Fibroblast of skin of abdomen (primary cell): ENCODE measurements at places on chromosomes 6 and 20.

DNA sequence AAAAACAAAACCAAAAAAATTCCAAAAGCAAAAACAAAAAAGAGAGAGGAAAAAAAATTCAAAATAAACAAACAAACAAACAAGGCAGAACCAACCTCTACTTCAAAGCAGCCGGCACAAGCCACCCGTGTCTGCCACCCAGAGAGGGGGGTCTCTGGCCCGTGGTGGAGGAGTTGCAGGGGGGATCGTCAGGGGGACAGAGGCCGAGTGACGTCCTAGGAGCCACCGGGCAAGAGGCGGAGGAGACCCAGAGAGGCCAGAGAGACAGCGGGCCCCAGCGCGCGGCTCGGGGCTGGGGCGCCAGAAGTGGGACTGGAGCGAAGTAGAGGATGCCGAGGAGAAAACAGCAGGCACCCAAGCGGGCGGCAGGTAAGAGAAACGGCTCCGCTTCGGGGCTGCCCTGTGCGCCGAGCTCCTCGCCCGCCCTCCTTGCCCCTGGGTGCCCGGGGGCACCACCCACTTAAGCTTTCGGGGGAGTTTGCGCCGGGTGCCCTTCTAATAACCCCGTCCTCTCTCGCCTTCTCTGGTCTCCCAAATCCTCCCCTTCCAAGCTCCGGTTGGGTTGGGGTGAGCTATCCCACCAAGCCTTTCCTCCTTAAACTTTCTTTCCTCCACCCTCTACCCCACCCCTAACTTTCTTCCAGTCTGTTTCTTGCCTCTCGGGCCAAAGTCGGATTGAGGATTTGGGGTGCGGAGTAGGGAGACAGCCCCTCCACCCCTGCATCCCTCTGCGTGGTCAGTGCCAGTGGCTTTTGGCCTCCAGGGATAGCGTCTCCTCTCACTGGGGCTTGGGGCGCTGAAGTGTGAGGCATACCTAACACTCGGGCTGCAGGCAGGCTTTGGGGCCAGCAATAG is 1.0 kb downstream of the TSHZ2 start:
- DNase-seq: no peak

- DNase-seq: no peak
These were observed 627.7 kb downstream of the QKI start for GRCh38 chr6:164042212-164042611.

- DNase-seq: no peak
These were observed 29.4 kb upstream of the CCR6 start for GRCh38 chr6:167093406-167093921.

DNA sequence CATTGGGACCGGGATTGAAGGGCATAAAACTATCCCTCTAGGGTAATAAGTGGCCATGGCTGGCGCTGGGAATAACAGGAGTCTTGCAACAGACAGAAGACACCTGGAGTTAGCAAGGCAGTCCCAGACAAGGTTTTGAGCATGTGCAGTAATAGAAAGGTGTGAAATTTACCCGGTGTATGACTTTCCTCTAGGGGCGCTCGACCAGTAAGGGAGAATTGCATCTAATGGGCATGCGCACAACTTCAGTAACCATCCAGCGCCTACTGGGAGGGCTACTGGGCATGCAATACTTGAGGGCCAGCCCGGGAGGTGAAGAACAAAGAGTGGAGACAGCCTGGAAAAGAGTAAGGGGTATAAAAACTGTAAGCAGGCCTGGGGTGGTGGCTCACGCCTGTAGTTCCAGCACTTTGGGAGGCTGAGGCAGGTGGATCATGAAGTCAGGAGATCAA is 32.7 kb downstream of the SERPINB6 start:
- no peak for DNase-seq

- no peak for DNase-seq
These were observed 56.4 kb upstream of the TTPAL start for GRCh38 chr20:44419131-44419844.

- DNase-seq: no peak
These were observed 1514.8 kb upstream of the DEFB115 start for GRCh38 chr20:29742699-29743100.

DNA sequence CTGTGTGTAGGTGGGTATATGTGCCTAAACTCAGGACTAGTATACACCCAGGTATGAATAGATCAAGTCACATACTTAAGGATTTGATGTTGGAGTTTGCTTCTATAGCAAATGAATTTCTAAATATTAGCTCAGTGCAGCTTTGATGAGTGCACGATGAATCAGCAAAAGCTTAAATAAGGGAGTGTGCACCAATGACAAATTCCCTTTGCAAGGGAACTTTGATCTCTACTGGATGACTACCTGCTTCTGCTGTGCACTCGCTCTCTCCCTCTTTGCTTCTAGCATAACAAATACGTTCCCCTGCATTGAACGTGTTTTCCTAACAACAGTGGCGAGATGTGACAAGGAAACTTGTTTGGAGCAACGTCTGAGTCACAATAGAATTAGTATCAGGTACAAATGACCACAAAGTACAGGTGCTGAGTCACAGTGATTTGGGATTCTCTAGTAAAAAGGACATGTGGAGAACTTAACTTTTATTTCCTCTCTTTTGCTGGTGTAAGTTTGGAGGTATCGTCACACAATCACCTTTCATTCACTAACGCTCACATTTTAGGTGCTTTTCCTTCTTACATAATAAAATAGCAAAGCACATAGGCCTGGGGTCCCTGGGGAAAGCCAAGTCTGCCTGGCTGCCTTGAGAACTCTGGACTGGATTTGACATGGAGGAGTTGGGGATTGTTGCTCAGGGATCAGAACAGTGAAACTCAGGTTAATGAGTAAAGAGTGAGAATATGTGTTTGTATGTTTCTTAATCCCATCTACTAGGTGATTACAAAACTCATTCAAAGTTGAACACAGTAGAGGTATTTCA is 49.7 kb downstream of the KLHL31 start:
- peak; percentile 45 for DNase-seq

- DNase-seq: peak; percentile 62
These were observed 39.8 kb downstream of the SRSF3 start for GRCh38 chr6:36633915-36634314.

DNA sequence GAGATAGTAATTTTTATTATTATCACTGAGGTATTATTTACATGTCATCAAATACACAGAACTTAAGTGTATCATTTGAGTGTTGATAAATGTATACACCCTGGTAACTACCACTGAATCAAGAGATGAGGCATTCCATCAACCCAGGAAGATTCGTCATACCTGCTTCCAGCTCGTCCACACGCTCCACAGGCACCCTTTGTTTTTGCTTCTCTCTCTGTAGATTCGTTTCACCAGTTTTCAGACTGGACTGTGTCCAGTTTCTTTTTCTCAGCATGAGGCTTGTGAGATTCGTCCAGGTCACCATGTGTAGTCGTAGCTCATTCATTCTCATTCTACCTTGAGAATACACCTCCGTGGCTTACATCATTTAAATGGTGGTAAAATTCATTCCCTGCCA is 64.5 kb downstream of the BFSP1 start:
- DNase-seq: no peak

- peak; percentile 1 for DNase-seq
These were observed 505.0 kb downstream of the BMP2 start for GRCh38 chr20:7272512-7272911.

GRCh38 chr6:156560476-156560875 is 216.7 kb upstream of the ARID1B start:
- no peak for DNase-seq

DNA sequence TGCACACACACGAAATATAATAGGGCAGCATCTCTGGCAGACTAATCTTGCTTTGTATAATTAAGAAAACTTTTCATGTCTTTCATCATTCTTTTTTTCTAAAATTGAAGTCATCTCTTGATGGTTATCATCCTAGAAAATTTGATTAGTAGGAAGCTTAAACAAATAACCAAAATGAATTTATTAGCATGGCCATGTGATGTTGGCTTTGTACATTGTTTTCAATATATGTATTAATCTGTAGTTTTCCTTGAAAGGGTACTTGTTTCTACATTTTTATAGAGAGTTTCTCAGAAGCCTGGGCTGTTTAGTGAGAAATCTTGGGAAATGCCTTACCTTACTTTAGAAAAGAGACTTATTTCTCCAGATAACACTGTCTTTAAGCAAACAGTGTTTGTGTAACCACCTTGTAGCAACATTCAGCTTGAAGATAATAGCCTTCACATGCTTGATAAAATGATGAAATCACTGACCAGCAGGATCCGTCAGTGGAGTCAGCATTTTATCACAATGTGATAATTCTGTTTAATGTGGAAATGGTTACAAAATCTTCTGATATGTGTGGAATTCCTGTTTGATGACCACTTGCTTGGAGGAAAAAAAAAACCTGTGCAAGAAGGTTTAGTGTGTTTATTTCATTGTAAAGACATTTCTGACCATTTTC is 147.8 kb downstream of the MACROD2 start:
- peak; percentile 65 for DNase-seq

DNA sequence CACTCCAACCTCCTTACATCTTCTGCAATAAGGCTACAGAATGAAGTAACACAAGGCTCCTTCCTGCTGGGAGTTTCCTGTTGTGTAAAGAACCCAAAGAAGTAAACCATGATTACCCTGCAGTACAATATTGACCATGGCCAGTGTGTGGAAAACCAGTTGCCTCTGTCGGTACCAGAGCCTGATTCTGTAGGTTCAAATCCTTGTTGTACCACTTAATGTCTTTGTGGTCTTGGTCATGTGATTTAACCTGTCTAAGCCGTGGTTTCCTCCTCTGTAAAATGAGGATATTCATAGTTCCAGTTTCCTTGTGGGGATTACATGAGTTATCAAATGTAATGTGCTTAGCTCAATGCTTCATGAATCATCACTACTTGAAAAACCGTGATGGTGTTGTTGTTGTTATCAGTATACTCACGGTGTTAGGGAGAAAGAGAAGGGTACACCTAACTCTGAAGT is 60.3 kb upstream of the PRELID3B start:
- no peak for DNase-seq

GRCh38 chr6:125781314-125781868 is 9.4 kb upstream of the NCOA7 start:
- peak; percentile 51 for DNase-seq

DNA sequence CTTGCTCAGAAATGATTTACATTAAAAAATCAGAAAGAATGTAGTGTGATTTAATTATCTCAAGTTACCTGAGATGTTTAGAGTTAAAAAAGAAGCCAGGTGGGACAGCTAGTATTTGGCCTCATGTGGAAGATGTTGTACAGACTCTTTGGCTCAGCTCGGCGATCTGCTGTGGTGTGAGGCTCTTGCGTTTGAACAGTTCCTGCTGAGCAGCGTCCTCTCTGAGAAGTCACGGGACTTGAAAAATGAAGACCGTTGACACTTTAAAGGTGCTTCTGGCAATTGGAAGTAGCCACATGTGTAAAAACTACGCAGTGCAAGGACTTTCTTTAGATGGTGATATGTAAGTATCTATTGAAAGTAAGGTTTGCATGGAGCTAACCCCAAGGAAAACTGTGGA is 169.0 kb downstream of the BACH2 start:
- no peak for DNase-seq

- no peak for DNase-seq
These were observed 14.0 kb downstream of the MEI4 start for GRCh38 chr6:77666846-77667245.

DNA sequence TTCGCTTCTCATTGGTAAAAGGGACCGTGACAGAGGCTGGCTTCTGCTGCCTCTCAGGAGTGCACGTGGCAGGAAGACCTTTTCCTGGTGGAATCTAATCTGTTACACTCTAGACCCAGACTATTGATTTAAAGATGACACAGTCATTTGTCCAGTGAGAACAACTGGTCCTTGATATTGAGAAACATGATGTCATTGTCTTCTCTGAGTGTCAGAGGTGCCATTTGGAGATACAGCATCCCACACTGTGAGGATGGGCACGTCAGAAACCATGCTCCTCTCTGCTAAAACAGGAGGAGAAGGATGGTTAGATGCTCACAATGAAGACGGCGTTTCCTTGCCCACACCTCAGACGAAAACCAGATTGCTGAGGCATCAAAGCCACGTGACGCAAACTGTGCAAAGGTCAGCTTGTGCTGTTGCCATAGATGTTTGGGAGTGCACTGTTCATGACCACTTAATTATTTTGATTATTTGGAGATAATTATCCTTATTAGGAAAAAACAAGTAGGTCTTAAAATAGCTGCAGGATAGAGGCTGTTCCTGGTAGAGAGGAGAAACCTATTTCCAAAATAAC is 169.0 kb downstream of the SMOC2 start:
- DNase-seq: no peak

DNA sequence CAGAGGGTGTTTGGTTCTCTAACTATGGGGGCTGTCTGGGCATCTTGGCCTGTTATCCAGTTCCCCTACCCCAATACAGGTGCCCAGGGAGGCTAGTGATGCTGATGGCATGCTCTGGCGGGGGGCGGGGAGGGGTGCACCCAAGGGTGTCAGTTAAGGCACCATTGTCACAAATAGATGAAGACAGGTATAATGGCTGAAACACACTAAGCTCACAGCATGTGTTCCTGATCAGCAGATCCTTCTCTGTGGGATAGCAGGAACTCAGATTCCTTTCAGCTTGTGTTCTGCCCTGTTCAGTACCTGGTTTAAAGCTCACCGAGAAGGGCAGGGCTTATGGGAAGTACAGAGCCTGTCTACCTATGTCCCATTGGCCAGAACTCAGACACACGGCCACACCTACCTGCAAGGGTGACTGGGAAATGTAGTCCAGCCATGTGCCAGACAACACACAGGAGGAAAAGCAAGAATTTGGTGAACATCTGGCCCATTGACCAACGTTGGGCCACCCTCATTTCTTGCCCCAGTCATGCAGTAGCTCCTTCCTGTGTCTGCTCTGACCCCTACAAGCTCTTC is 3.4 kb upstream of the RSPO4 start:
- no peak for DNase-seq

DNA sequence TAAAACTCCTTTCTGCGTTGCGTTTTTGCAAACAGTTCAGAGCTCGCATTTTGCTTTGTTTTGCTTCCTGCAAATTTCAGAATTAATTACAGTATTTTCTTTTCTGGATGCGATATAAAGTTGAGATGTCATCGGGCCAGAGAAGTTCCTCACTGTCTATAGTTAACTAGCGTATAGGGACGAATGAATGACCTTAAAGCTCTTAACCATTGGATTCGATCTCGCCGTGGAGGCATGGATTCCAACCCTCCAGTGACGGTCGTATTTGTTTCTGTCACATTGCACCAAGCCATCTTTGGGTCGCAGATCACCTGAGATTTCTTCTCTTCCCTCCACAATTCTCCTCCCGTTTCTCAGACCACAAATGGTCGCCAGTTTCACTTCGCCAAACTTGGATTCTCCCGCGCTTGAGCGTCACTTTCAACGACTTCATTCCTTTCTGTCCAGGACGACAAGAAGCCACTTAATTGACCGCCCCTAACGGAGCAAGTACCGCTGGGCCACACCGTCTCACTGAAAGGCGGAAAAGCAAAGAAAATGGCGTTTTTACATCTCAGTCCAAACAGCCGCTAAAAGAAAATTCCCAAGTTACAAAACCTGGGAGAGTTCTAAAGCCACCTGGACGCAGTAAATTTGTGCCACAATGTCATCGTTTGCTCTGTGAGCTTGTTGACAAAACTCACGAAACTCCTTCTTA is 85.3 kb upstream of the ZNF184 start:
- DNase-seq: no peak

DNA sequence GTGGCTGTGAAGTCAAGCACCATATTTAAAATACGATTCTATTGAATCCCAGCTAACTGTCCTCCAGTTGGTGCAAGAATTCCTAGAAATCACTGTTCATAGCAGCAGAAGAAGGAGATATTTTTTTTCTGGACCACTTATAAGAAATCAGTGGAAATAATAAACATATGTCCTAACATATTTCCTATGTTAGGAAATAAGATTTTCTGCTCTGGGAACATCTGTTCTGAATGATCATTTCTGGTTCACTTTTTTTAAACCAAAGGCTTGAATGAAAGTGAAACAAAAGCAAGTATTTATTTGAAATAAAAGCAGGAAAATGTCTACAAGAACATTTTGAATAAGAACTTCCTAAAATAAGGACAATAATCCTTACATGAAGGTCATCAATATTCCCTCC is 138.9 kb upstream of the RALGAPA2 start:
- DNase-seq: no peak
